ENCODE measurements at places on chromosomes 7 and 10. TPM values are rescaled to one million over a fixed set of nuclear protein-coding genes. Genes with fewer than 3 reads are reported as not detected.

The OPN4 gene
- 1.1 TPM for total RNA-seq

The TBX20 gene
- not detected for total RNA-seq

The TUBB8 gene
- 0.88 TPM for total RNA-seq

- DNase-seq: no peak
Observed at GRCh38 chr10:77562742-77563141, 74.9 kb downstream of the KCNMA1 start.

DNA sequence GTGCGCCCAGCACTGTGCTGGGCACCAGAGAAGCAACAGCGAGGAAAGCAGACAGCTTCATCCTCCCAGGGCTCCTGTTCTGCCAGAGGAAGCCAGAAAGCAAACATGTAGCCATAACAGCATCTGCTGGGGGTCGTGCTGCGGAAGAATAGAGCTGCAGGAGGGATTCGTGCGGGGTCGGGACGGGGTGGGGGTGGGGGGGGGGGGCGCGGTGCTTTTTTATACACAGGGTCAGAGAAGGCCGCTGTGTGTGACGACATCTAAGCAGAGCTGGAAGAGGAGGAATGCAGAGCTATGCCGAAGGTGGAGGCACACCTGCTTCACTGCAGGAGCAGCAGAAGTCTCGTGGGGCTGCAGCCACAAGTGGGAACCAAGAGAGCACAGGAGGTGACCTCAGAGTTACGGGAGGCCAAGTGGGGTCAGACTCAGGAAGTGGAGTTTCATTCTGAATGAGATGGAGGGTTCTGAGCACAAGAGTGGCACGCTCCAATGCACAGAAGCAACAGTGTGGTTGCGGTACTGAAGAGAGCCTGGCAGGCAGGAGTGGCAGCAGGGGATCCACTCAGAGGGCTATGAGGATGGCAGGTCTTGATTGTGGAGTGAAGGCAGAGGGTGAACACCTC, 11.1 kb downstream of the PKD1L1 start:
- no peak for DNase-seq

DNA sequence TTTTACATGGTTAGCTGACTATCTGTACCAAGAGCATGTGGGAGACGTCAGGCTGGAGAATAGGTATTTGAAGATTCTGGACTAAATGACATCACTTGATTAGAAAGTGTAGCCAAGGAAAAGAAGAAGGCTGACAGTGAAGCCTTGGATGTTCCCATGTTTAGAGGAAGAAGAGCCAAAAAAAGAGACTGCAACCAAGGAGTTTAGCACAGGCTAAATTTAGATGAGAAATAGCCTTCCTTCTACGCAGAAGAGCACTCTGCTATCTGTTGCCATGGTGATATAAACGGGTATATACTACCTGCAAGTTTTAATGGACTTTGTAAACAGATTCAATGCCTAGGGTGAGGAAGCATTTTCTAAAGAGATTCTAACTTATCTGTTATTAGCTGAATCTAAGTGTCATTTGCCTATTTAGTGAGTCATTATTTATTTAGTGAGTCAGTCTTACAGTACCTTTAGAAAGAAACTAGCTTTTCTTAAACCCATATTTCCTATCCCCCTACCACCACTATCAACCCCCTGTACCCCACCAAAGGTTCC, 69.8 kb downstream of the CDK6 start:
- DNase-seq: no peak

DNA sequence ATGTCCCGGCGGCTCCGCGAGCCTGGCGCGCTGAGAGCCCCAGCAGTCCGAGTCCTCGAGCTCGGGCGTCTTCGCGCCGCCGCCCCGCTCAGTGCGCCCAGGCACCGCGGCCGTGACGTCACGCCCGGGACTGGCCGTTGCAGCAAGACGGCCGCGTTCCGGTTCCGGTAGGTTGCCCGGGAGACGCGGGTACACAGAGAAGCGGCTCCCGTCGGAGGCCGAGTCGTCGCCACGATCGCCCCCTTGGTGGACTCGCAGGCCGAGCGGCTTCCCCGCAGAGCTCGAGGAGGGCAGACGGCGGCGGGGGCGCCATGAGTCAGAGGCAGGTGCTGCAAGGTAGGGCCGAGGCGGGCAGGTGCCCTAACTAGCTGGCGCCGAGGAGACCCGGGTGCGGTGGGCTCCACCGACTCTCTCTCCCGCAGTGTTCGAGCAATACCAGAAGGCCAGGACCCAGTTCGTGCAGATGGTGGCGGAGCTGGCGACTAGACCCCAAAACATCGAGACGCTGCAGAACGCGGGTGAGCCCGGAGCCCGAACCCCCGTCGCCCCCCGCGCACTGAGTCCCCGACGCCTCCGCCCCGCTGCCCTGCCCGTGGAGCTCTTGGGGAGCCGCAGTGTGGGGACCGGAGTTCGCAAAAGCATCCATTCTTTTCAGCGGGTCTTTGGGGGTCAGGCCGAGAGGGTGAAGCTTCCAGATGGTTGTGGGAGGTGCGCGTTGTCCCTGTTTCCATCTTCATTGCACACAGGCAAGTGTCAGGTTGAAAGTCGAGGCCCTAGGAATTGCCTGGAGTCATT, at the start of gene SPAG6:
Gene SPAG6 (plus strand): TSS at position 196 of the 795 bp plus-strand sequence. CDS start 116 bp downstream, at position 312.
- DNase-seq: no peak

- no peak for DNase-seq
Observed at GRCh38 chr10:121531076-121531829, 67.0 kb downstream of the FGFR2 start.

DNA sequence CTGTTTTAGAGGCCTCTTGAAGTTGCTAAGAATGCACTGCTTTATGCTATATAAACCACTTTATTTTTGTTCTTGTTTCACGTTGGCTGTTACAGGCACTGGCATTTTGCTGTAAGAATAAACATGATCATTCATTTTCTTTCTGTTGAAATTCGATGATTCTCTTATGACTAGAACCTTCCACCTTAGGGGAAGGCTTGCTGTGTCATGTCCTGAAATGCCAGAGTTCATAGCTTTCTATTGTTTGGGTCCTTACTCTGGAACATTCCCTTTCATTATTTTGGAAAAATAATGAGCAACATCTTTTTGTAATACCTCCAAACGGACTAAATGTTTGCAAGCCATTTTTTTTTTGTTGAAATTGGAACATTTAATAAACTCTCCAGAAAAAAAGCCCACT, 495.1 kb upstream of the POT1 start:
- no peak for DNase-seq

DNA sequence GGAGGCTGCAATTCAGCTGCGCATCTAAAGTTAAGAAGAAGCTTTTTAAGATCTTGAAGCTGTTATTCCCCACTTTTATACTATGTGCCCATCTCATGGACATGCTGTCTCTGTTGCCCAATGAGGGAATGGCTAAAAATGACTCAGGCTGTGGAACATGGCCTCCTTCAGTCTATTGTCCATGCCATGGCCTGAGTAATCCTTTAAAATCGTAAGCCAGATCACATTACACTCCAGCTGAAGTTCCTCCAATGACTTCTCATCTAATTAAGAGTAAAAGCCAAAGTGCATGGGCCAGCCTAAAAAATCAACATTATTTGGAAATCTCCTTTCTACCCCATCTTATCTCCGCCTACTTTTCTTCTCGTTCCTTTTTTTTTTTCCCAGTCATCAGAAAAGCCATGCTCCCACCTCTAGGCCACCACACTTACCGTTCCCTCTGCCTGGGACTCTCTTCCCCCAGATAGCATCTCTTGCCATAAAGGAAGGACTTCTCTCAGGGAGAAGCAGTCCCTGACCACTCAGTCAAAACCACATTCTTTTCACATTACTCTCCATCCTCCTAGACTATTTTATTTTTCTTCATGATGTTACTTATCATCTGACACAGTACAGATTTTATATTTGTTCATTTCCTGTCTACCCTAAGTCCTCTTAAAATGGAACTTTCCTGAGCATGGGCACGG, 337.4 kb downstream of the PRPF18 start:
- no peak for DNase-seq

- no peak for DNase-seq
Observed at GRCh38 chr10:82653244-82654155, 778.5 kb downstream of the NRG3 start.

DNA sequence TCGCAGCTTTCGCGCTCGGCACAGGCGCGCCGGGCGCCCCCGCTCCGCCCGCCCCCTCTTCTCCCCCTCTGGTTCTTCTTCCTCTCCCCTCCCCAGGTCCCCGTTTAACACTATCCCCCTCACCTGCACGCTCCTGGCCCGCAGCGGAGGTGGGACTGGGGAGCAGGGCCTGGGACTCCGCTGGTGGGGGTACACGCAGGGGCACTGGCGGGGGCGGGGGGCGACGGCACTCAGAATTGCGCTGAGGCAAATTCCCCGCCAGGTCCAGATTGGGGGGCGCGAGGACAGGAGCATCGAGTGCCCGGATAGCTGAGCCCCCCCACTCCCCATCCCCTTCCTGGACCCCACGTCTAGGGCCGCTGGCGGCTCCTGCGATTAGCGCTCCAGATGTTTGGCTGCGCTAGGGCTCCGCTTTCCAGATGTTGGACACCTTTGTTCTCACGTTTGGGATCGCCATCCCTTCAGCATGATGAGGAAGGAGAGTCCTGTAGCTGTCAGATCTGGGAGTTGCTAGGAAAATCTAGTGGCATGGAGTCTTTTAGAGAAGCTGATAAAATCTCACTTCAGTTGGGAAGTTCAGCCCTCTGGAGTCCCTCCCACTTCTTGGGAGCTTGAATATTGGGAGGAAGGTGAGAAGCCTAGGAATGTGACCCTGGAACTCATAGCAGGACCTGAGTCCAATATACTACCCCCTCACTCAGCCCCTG, 31.4 kb upstream of the PAX2 start:
- no peak for DNase-seq

DNA sequence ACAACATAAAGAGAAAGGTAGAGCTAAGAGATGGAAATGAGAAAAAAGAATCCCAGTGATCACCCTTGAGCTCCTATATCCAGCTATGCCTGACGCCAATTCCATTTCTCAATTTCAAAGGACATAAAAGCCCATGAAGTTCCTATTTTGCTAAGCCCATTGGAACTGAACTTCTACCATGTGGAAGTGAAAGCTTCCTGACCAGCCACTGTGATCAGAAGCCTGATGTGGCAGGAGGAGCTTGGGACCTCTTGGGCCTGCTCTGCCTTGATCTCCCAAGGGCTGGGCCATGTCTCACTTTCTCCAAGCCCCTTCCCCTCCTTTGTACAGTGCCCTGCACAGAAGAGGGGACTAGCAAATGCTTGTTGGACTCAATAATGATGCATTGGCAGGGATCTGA, 52.7 kb downstream of the PRLHR start:
- DNase-seq: no peak

DNA sequence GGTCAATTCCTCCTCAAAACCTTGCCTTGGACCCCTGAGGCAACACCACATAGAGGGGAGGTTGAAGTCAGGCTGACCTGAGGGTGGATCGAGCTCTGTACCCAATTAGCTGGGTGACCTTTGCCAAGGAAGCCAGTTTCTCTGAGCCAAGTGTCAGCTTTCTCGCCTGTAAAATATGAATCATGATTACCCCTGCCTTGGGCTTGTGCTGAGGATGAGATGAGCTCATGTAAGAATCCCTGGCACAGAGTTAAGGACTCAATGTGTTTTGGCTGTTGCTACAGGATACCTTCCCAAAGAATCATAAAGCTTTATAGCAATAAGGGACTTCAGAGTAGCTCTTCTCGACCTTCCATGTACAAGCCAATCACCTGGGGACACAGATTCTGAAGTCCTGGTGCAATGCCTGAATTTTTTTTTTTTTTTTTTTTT, 43.5 kb upstream of the CACUL1 start:
- DNase-seq: no peak

DNA sequence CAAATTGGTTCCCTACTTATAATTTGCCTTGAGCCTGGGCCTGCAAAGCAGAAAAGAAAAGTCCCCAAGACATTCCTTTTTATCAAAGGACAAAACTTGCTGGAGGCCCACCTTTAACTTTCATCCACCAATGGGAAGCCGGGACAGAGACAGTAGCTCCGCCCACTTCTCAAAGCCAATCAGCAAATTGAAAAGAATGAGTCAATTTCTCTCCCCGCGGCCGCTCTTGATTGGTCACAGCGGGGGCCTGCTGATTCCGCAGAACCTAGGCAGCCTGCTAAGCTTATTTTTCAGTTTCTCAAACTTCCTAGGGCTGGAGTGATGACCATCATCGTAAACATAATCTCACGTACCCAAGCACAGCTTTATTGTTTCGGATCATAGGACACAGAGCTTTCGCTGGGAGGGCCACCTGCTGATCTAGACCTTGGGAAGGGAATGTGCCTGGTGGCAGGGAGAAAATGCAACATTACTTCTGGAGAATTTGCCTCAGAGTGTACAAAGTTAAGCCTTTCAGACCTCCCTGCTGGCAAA, at the start of gene SLC13A4:
Gene SLC13A4 (minus strand): TSS at position 51 of the 534 bp plus-strand sequence. CDS start 690 bp downstream, outside the sequence.
- no peak for DNase-seq

DNA sequence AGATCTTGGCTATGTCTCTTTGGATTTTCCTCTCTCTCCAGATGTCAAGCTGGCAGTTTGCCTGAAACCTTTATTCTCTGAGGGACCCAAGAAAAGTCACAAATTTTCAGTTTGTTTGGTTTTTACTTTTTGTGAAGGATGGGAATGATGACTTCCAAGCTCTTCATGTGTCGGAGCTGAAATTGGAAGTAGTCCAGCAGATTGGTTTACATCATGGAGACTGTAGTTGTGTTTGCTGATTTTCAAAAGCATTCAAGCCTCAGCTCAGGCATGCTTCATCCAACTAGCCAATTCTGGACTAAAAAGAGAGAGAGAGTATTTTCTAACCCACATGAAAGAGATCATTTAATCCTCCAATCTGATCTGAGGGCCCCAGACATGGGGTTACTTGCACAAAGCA, 326.2 kb upstream of the AUTS2 start:
- DNase-seq: no peak

DNA sequence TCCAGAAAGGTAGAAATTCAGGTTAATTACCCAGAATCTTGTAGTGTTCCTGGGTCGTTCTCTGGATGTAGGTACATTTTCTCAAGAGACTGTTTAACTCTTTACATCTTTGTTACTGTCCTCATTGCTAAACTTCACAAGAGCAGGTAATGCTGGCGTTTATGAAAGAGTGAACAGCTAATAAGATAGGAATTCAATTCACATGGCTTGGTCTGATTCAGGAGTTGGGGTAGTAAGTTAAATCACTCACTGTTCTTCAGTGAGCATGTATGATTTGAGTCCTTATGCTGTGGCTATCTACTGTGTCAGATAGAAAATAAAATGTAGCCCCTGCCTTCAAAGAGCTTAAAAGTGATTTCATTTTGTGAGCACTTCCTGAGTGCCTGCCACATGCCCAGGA, 480.0 kb downstream of the LRMDA start:
- no peak for DNase-seq
